ENCODE measurements at places on chromosomes 16 and 17. TPM values are rescaled to one million over a fixed set of nuclear protein-coding genes. Genes with fewer than 3 reads are reported as not detected.

HBQ1 gene
- not detected for total RNA-seq

KRTAP9-4 gene
- 18.8 TPM for total RNA-seq

ERI2 gene
- 11.0 TPM for total RNA-seq

TNFRSF17 gene
- total RNA-seq = not detected

MPV17L gene
- total RNA-seq = 7.1 TPM

MRC2 gene
- 31.4 TPM for total RNA-seq

MYO1C gene
- 116 TPM for total RNA-seq

- DNase-seq = no peak
These were observed 9.5 kb downstream of the ACSF3 start for GRCh38 chr16:89103156-89103555.

- DNase-seq = no peak
These were observed 775.9 kb upstream of the GOT2 start for GRCh38 chr16:59510008-59510424.

DNA sequence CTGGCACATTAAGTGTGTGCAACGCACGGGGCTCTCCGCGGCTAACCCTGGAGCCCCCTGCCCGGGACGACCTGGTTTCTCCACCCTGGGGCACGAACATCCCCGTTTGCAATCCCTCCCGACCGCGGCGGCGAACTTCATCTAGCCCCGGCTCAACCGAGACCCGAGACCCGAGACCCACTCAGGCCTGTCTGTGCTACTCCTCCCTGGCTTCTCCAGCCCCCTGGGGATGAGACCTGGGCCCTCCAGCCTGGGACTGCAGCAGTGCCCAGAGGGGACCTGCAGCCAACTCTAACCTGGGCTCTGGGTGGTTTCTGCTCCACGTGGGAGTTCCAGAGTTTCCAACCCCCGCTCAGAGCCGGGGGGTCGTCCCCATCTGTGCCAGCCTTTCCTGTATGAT, 73.5 kb downstream of the TIMM22 start:
- no peak for DNase-seq

GRCh38 chr17:33261820-33262219, 31.3 kb downstream of the ASIC2 start:
- DNase-seq = peak; percentile 78

- no peak for DNase-seq
These were observed 1.4 kb downstream of the RAP1GAP2 start for GRCh38 chr17:2797637-2798036.

- DNase-seq = no peak
These were observed 222.9 kb upstream of the IRX3 start for GRCh38 chr16:54509456-54509855.

GRCh38 chr17:376936-377863, 24.6 kb upstream of the RPH3AL start:
- DNase-seq = no peak

GRCh38 chr16:10660950-10661635, 33.6 kb downstream of the TEKT5 start:
- no peak for DNase-seq

GRCh38 chr16:90011508-90011819, 7.8 kb downstream of the DBNDD1 start:
- no peak for DNase-seq

Data from suprapubic skin (tissue), 4 donors.